ENCODE measurements at places on chromosomes 11 and 22.
A peak's percentile ranks its signal among the peaks of the same experiment; 100 is the strongest.

GRCh38 chr22:40265783-40266182, 80.5 kb upstream of the ADSL start:
- DNase-seq, result no peak

- DNase-seq, result no peak
Observed at GRCh38 chr11:111975076-111975806, 38.1 kb downstream of the DIXDC1 start.

GRCh38 chr22:20080776-20081654, 974 bp downstream of the DGCR8 start:
- DNase-seq, result peak; percentile 17

DNA sequence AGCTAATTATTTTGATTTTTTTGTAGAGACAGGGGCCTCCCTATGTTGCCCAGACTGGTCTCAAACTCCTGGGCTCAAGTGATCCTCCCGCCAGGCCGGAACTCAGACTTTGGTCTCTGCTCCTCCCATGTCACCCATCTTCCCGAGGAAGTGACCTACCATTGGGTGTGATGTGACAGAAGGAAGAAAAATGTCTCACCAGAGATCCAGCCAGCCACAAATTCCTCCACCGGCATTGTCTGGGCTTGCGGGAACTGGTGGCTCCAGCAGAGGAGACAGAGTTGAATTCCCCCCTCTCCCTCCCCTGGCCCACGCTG, 772 bp downstream of the SLC25A45 start:
- DNase-seq, result no peak

DNA sequence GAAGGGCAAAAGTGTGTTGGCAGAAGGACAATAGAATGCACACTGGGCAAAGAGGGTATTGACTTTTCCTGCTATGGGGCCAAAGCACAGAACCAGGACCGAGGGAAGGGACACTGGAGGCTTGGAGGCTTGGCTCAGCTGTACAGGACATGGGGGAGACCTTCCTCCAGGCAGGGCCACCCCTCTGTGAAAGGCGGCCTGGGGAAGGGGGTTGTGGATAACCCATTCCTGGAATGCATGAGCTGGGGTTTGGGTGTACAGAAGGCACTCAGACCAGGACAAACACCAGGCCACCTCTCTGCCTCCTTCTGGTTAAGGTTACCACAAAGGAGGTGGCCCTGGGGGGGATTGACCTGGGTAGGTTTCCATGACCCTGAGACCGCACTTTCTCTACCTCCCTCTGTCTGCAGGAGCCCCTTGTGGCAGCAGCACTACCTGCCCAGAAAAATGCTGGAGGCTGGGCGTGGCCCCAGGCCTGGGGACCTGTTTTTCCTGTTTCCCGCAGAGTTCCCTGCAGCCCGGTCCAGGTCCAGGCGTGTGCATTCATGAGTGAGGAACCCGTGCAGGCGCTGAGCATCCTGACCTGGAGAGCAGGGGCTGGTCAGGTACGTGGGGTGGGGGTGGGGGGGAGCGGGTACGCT, 9.6 kb downstream of the P2RY2 start:
- no peak for DNase-seq

GRCh38 chr11:19929147-19929546, 216.5 kb downstream of the NAV2 start:
- DNase-seq, result no peak

GRCh38 chr11:118366287-118366686, 6.9 kb downstream of the UBE4A start:
- DNase-seq, result no peak

DNA sequence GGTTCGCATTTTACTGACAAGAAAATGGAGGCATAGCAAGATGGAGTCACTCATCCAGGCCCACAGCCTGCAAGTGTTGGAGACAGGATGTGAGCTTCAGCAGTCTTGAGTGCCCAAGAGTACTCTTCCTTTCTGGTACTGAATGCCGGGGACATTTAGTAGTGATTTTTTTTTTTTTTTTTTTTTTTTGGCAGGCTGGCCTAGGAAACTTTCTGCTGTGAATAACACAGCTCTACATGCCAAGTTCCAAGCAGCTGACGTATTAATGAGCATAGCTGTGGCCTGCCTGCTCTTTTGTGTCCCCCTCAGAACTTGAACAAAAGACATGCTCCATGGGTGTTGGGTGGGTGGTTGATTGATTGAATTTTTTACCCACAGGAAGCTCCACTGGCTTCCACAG, 195.5 kb upstream of the CADM1 start:
- DNase-seq, result peak; percentile 23

DNA sequence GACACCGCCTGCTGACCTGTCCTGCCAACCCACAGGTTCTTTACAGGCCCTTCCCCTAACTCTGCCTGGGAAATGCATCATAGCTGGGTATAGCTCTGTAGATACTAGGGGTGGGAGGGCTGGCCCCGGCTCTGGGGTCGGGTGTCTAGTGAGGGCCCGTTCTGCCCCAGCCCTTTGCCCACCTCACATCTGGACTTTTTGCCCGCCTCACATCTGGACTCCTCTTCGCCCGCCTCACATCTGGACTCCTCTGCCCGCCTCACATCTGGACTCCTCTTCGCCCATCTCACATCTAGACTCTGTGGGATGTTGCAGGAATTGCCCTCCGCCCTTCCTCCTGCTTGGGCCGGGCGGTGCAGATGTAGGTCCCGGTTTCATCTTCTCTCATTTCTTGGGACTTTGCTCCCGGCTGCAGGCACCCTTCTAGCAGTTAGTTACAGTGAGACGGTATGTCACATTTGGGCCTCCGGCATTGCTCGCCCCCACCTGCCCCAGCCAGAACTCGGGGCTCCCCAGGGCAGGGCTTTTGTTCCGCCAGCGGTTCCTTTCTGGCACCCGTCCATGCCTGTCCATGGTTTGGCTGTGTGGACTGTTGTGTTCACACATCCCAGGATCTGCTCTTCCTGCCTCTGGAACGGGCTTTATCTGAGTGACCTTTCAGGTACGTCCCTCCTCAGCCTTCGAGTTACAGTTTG, 1153.7 kb downstream of the BRD1 start:
- no peak for DNase-seq

DNA sequence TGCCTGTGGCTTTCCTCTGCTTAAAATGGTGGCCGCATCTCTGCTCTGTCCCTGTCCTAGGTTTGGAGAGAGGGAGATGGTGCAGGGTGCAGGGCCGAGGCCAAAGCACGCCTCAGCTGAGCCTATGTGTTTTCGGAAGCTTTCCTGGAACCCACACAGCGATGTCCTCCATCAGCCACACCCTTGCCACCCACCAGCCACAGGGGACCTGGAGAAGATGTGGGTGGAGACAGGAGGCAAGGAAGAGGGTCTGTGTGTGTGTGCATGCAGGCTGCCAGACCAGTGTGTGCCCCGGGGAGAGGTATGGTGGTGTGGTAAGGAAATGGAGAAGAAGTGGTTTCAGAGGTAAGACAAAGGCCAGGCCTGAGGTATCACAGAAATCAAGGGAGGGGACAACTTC, 155.7 kb downstream of the TBC1D22A start:
- DNase-seq, result no peak

DNA sequence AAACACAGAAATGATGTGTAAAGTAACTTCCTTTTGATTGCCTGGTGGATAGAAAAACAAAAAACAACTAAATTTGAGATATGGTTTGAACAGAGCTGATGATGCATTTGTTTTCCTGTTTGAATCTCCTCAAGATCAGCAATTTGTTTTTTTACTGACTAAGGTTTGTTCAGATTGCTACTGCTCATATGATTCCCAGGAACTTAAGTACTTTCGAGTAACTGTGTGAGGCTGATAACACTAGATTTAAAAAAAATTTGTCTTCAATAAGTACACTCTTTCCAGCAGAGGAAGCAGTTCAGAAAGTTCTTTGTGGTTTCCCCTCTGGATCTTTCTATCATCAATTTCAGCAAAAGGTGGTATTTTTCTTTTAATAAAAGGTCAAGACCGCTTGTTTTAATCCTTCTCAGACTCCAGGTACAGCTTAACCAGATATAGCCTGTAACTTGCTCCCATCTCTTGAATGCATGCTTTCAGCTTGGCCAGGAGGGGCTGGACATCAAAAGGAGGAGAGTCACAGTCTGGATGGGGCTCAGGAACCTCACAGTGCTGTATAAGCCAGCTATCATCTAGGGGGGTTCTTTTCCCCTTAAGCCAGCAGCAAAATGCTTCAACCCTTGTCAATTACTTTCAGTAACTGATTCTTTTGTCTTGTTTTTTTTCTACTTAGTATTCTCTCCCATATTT, 12.3 kb upstream of the MS4A6E start:
- no peak for DNase-seq

DNA sequence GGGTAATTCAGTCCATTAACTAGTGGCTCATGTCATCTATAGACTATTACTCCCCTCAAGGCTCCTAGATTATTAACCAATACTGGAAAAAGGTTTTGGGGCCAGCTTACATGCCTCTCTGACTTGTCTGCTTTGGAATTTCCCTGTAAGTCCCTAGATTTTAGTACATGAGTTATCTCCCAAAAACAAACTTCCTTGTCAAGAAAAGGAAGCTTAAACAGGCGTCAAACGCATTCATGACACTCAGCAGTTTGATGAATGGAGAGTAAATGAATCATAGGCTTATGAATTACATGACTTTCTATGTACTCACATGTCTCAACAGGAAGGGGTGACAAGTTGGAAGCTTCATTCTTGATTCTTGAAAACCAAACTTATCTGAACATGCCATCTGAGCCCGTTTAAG, 70.8 kb downstream of the BLID start:
- no peak for DNase-seq

- DNase-seq, result no peak
Observed at GRCh38 chr22:20639343-20639742, 131.9 kb downstream of the MED15 start.

DNA sequence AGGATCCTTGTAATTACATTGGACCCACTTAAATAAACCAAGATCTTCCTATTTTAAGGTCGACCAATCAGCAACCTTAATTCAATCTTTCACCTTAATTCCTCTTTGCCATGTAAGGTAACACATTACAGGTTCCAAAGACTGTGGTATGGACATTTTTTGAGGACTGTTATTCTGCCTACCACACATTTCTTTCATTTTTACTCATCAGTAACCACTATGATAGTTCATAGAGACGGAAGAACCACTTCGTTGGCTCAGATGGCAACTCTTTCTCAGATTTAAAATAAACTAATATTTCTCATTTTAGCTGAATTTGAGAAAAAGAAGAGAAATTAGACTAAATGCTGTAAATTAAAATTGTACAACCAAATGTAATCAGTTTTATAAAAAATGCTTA, 96.3 kb downstream of the PAX6 start:
- no peak for DNase-seq

Data from putamen (tissue), 1 donor.